ENCODE measurements at places on chromosomes 1 and 21.

- no peak for DNase-seq
Measured at GRCh38 chr1:197210426-197210825, 57.6 kb upstream of the CRB1 start.

DNA sequence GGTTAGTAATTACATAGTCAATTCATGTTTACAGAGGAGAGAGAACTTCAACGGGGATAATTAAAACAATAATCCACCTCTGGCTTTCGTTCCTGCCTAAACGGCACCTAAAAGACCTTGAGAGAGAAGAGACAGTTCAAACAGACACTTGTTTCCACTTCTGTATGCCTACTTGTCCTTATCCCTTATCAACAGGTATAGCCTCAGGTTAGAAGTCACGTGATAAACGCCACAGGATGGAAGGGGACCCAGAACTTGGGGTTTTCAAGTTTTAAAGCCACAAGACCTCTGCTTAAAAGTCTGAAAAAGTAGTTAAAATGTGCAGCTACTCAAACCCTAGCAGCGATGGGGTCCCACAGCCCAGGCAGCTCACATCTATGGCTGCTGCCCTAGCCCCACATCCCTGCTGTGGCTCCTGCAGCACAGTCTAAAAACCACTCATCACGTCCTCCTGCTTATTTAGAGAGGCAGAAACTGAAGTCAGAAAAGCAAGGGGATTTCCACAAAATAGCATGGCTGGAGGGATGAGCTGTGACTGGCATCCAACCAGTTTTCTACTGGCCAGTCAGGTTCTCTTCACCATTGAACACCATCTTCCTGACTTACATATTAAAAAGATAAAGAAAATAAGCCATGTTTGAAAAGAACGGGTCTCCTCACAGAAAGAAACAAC lies 51.2 kb upstream of the SEC16B start:
- DNase-seq, result no peak

- DNase-seq, result no peak
Measured at GRCh38 chr1:80633947-80634706, 1166.6 kb upstream of the ADGRL2 start.

- DNase-seq, result no peak
Measured at GRCh38 chr1:90434460-90434859, 282.6 kb downstream of the BARHL2 start.

GRCh38 chr1:214379236-214379970 lies 98.4 kb downstream of the SMYD2 start:
- DNase-seq, result no peak

DNA sequence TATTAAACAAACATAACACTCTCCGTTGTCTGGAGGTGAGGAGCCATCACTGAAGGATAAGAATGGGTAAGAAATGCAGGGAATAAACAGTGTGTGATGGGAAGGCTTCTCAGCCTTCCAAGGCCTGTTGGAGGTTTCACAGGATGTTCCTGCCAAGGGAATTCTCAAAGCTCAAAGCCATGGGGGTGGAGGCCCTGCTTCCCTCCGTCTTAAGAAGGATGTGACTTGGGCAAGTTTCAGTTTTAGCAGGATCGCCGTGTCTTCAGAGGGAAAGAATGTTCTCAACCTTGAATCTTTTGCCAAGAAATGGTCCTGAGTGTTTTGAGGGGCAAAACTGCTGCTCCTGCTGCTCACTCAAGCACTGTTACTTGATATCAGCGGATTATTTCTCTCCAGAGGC lies 41.7 kb upstream of the IL20 start:
- no peak for DNase-seq

DNA sequence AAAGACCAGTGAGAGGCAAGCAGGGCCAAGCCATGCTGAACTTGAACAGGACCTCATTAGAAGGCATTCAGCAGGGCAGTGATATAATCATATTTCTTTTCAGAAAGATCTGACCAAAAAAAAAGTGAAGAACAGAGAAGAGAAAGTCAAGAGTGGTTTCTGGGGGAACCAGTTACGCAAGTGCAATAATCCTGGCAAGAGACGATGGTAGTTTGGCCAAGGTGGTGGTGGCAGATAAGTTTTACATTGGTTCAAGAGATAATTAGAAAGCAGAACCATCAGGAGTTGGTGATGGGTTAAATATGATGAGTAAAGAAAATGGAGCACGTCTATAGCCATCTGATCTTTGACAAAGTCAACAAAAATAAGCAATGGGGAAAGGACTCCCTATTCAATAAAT lies 54.3 kb downstream of the ZSWIM5 start:
- no peak for DNase-seq

DNA sequence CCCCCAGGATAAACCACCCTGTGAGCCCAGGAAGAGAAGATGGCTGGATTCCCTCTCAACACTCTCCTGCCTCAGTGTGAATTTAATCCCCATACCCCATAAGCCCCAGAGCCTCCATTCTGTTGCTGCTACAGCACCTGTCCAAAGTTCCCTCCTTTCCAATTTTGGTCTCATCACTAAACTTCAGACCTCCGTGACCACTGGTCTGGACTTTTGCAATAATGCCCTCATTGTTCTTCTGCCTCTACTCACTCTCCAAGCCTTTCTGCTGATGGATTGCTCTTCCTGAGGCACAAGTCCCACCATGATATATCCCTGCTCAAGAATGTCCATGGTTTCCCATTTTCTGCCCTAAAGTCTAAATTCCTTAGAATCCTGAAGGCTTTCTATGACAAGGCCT lies 83.2 kb downstream of the CD58 start:
- DNase-seq, result no peak

GRCh38 chr21:42498012-42498411 lies 2.0 kb upstream of the RSPH1 start:
- DNase-seq, result no peak

DNA sequence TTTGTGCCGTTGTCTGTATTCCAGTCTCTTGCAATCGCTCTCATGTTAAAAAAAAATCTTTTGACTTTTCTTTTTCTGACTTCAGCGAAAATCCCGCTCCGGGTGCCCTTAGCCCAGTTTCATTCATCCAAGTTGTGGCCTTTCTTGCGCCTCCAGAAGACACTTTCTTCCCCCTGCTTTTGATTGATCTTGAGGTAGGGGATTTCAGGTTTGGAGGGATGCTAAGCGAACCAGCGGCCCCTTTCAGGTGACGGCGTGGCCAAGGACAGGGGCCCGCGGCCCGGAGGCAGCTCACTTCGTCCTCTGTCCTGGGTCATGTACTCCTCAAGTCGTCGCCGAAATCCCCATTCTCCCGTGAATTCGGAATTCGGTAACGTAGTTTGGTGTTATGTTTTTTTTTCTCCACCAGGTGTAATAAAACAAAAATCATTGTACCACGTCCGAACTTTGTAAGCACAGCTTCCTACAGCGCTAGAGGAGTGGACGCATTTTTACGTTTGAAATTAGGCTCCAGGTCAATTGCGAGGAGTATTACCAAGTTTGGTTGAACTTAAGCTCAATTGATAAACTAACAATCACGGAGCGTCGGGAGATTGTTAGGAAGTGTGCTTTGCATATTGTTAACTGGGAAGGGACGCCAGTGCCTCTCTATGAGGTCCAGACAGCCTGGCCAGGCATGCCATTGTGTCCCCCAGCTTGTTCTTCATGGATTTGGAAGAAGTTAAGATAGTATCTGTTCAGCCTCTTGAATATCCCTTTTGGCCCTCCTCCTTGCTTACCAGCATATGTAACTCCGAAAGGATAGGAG lies 1.1 kb downstream of the MRPS6 start:
- DNase-seq, result no peak

DNA sequence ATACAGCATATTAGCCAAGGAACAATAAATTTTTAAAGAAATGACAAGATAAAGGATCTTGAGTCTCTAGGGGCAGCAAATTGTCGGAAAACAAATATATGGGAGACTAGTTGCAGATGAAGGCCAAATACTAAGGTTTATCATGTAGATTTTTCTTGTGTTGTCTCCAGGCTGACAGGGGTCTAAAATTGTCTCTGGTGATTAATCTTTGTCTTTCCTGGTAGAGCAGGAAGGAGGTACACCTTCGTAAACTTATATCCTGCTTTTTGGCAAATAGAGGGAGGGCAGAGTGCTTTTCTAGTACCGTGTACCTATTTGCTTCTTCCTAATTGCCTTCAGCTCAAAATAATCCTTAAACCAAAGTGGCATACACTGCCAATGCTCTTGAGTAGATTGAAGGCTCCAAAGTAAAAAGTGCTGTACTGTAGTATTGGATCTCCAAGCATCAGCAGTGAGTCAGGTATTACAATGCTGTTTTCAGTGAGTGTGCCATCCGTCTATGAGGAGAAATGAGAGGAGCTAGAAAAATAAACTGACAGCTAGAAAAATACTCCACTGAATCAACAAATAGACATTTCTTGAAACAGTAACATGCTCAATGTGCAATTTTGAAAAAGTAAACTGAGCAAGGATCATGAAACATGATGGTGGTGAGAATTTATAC lies 1.8 kb upstream of the LEPR start:
- DNase-seq, result no peak

DNA sequence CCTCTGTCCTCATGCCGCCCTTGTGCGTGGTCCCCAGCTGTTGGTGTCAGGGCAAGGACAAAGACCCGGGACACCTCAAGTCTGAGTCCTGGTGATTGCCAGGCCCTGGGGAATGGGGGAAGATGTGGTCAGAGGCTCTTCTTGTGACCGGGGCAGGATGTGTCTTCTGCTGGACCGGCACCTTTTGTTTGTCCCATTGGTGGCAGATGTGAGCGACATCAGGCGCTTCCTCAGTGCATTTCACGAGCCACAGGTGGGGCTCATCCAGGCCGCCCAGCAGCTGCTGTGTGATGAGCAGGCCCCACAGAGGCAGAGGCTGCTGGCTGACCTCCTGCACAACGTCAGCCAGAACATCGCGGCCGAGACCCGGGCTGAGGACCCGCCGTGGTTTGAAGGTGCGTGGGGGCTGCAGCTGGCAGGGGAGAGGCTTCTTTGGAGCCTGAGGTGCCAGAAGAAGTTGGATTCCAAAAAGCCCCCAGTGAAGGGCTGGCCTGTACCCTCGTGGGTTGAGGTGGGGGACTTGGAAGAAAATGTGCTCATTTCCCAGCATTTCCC lies 8.4 kb downstream of the DFFB start:
- no peak for DNase-seq

GRCh38 chr1:7253988-7254587 lies 468.8 kb downstream of the CAMTA1 start:
- DNase-seq, result no peak

- DNase-seq, result no peak
Measured at GRCh38 chr1:59058665-59059439, 238.0 kb upstream of the FGGY start.

- DNase-seq, result no peak
Measured at GRCh38 chr1:224506141-224506814, 71.7 kb upstream of the WDR26 start.

DNA sequence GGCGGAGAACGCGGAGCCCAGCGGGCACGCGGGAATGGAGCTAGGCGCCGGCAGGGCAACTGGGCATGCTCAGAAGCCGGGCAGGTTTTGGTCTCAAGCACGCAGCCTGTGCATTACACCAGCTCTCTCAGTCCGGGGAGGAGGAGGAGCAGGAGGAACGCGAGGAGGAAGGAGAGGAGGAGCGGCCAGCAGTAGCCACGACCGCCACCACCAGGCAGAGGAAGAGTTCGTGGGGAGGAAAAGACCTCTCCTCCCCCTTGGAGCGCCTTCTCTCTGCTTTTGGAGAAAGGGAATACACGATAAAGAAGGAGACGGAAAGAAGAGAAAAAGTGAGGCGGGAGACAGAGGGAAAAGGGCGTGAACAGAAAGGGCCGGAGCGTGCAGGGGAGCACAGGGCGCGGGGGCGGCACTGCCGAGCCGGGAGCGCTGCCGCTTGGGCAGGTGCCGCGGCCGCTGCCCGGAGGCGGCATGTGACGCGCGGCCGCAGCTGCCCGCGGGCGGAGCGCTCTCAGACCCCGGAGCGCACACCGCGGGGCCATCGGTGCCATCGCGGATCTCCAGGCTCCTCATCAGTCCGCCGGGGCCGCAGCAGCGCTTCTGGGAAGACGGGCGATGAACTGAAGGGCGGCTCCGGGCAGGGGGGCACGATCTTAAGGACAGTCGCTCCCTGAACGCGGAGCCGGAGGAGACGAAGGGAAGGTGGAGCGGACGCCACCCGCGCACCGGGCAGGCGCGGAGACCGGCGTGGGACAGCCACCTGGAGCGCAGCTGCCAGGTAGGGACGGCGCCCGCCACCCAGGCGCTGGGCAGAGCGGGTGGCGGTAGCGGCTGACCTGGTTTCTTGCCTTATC lies at the start of gene CHRM3:
Gene CHRM3 (plus strand): TSS at position 116 of the 851 bp plus-strand sequence. CDS start 520,884 bp downstream, outside the sequence.
- DNase-seq, result no peak

Measured in stimulated activated CD8-positive, alpha-beta memory T cell treated with anti-CD3 and anti-CD28 coated beads, Interleukin-4, amount 100 ng/mL, for 1 hour (primary cell).